ENCODE measurements at places on chromosomes 5 and 9. TPM values are rescaled to one million over a fixed set of nuclear protein-coding genes. Genes with fewer than 3 reads are reported as not detected.

DNA sequence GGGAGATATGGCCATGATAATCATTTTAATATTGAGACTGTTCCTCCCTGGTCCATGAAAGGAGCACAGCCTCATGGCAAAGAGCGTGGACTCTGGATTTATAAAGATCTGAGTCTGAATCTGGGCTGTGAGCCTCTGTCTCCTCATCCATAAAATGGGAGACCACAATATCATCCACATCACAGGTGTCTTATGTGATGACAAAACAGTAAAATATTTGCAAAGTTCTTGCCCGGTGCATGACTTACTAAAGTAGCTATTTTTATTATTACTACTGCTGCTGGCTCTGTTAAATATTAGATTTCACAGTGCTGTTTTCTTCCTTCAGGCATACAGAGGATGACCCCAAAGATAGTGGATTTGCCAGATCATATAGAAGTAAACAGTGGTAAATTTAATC is 74.1 kb downstream of the TEK start:
- no peak for DNase-seq

- no peak for DNase-seq
Observed at GRCh38 chr9:71808068-71808467, 39.8 kb upstream of the CEMIP2 start.

- DNase-seq: no peak
Observed at GRCh38 chr9:1233568-1233967, 183.4 kb downstream of the DMRT2 start.

- no peak for DNase-seq
Observed at GRCh38 chr5:93299681-93300308, 281.2 kb downstream of the NR2F1-AS1 start.

DNA sequence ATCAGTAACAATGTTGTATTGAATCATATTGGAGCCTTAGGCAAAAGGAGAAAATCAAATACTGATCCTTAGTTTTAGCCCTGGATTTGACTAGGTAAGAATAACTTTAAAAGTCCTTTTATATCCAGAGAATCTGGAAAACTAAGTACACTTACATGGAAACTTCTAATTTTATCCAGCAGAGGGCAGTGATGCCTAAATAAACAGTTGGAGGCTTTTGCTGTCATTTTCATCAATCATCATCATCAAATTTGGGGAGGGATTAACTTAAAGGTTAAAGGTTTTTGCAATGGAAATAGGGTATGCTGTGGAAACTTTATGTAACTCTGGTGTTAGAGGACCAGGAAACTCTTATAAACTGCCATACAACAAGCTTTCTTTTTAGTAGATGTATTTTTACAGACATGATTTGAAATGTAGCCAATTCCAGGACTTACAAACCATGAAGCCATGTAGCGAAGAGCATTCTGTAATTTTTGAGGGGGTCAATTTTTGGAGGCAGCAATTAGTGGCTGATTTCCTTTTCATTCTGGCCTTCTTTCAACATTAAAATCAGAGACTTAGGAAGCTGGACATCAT is 112.7 kb downstream of the OSTF1 start:
- no peak for DNase-seq

GRCh38 chr5:97192580-97193354 is 9.7 kb upstream of the RIOK2 start:
- no peak for DNase-seq

DNA sequence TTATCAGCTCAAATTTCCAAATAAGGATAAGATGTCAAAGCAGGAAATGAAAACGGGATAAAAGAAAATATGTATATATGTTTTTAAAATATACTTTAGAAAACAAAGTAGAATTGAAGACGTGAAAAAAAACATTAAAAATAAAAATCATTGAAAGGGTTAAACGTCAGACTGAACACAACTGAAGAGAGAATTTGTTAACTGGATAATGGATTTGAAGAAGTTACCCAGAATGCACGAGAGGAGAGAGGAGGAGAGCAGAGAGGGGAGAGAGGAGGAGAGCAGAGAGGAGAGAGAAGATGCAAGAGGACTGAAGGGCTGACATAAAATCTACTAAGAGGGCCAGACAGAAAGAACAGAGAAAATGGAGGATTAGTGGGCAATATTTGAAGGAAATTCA is 88.0 kb downstream of the CDKN2A start:
- DNase-seq: no peak

DNA sequence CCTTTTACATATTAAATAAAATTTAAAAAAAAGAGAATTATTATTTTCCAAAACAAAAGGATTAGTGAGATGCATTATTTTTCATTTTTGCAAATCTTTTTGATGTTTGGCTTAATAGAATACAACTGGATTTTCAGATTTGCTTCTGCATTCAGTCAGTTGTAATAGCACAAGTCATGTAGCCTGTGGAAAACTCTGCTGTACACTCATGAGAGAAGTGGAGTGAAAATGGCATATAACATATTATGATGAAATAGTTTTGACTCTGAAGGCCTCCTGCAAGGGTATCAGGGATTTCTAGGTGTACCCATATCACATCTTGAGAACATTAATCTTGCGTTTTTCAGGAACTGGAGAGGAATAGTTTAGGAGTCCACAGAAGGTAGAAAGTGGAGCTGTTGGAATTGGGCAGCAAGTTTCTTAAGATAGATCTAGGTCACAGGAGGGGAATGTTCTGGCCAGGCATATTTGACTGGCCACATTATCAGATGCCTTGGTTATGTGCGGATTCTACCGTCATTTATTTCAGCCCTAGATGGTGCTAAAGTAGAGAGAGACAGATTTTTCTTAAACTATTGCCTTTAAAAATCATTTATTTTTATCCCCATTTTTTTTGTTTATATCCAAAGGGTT is 16.4 kb downstream of the LNPEP start:
- DNase-seq: no peak

GRCh38 chr5:66958980-66959641 is 237.5 kb downstream of the CD180 start:
- peak; percentile 55 for DNase-seq

DNA sequence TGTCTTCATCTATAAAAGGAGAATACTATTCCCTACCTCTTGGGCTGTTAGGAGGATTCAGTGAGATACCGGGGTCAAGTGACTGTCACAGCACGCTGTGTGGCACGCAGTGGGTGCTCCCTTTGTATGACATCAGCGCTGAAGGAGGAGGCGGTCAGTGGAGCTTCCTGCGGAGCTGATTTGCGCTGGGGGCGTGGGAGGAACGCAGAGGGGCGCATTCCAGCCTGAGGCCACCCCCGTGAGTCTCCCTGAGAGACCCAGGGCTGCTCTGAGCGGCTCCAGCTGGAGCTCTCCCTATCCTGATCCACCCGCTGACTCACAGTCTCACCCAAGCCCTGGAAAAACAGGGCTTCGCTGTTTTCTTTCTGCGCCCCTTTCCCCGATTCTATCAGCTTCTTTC is 24.3 kb upstream of the NEURL1B start:
- DNase-seq: peak; percentile 59

DNA sequence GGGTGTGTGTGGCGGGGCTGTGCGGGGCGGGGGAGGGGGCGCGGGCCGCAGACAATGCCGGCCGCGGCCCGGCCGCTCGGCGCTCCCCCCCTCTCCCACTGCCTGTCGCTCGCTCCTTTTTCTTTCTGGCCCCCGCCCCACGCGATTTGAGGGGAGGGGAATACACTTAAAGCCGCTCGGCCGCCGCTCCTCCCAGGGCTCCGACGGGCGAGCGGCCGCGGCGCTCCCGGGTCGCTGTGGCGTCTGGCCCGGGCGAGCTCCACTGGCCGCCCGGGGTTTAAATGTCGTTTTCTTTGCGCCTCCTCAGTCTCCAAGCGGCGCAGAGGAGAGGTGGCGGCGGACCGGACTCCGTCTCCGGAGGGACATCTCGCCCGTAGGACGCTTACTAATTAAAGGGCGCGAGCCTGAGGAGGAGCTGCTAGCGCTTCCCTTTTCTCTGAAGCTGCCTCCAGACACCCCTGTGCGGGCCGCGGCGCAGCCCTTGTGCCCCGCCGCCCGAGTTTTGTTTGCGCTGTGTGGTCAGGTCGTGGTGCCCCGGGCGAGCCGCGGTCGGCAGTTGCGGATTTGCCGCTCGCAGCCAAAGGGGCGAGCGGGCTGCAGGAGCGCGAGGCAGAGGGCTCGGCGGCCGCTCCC is 1.4 kb downstream of the ZSWIM6 start:
- DNase-seq: peak; percentile 46

GRCh38 chr5:58499941-58500340 is 8.7 kb downstream of the GAPT start:
- no peak for DNase-seq

- no peak for DNase-seq
Observed at GRCh38 chr9:87880683-87881082, 2.0 kb upstream of the SPATA31E1 start.

- DNase-seq: no peak
Observed at GRCh38 chr5:115817386-115817785, 927 bp upstream of the CDO1 start.

- DNase-seq: no peak
Observed at GRCh38 chr5:56501781-56502557, 268.8 kb upstream of the ANKRD55 start.

- DNase-seq: no peak
Observed at GRCh38 chr9:118364266-118365106, 660.3 kb downstream of the TLR4 start.

DNA sequence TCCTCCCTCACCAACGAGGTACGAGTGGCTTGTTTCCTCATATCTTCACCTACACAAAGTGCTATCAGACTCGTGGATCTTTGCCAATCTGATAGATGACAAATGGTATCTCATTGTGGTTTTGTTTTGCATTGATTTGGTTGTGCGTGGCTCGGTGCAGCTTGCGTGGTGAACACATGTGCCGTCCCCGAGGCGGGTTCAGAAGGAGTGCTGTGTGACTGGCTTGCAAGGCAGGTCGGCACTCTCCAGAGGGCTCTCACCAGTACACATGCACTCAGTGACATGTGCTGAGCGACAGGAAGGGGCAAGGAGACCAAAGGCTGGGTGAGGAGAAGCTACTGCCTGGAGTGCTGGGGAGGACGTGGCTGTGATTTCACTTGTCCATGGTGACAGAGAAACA is 95.3 kb upstream of the PITX1 start:
- no peak for DNase-seq

GRCh38 chr5:52856564-52856963 is 68.8 kb downstream of the ITGA1 start:
- no peak for DNase-seq

- DNase-seq: no peak
Observed at GRCh38 chr9:13615660-13616490, 336.4 kb upstream of the MPDZ start.

- DNase-seq: no peak
Observed at GRCh38 chr5:66438087-66438486, 158.1 kb upstream of the MAST4 start.

DPP7 gene
- polyA plus RNA-seq: 61.3 TPM

GABBR2 gene
- polyA plus RNA-seq: 0.08 TPM

SCGB3A2 gene
- not detected for polyA plus RNA-seq

NPR3 gene
- 1.6 TPM for polyA plus RNA-seq

MELK gene
- 0.18 TPM for polyA plus RNA-seq

HRH2 gene
- polyA plus RNA-seq: 0.17 TPM

OR1K1 gene
- not detected for polyA plus RNA-seq

FAM200C gene
- 8.5 TPM for polyA plus RNA-seq

C9 gene
- not detected for polyA plus RNA-seq

WDR31 gene
- polyA plus RNA-seq: 0.76 TPM

SLC6A7 gene
- not detected for polyA plus RNA-seq
